Activated CD4-positive, alpha-beta T cell treated with anti-CD3 and anti-CD28 coated beads, Interleukin-2, amount 50 U/mL, for 1 hour (primary cell): ENCODE measurements at places on chromosomes 1 and 21.

DNA sequence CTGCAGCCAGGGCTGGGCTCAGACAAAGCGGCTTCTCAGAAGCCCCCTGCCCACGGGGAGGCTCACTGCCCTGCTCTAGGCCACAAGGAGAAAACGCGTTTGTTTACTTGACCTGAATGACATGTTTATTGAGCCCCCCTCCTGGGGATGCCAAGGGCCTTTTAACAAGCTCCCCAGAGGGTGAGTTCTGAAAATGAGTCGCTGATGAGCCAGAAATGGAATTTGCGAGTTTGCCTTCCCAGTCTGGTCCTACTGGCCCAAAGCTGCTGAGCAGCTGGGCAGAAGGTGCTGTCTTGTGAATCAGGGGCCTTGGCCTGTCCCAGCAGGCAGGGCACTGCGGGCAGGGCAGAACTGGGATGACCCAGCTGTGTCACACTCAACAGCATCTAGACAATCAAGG, 120.6 kb downstream of the SYF2 start:
- DNase-seq = no peak

- no peak for DNase-seq
Measured at GRCh38 chr1:2295526-2295925, 67.4 kb downstream of the SKI start.

DNA sequence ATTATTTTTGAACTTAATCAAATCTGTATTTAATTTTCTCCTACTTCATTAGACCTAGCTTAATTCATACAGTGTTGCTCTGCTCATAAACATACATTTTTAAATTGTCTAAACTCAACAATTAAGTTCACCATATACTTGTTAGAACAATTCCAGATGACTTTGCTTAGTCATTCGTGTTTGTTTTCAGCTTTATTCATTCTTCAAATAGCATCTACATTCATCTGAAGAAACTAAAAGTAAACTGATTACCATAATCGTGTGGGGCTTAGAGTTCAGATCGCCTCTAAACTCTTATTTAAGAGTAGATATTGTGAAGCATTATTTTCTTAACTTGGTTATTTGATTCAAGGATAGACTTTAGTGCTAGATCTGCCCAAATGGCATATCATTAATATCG, 34.4 kb downstream of the KLHL20 start:
- DNase-seq = no peak

GRCh38 chr1:177926201-177926600, 43.7 kb downstream of the SEC16B start:
- DNase-seq = no peak

- no peak for DNase-seq
Measured at GRCh38 chr21:41932191-41932575, 21.6 kb downstream of the C2CD2 start.

DNA sequence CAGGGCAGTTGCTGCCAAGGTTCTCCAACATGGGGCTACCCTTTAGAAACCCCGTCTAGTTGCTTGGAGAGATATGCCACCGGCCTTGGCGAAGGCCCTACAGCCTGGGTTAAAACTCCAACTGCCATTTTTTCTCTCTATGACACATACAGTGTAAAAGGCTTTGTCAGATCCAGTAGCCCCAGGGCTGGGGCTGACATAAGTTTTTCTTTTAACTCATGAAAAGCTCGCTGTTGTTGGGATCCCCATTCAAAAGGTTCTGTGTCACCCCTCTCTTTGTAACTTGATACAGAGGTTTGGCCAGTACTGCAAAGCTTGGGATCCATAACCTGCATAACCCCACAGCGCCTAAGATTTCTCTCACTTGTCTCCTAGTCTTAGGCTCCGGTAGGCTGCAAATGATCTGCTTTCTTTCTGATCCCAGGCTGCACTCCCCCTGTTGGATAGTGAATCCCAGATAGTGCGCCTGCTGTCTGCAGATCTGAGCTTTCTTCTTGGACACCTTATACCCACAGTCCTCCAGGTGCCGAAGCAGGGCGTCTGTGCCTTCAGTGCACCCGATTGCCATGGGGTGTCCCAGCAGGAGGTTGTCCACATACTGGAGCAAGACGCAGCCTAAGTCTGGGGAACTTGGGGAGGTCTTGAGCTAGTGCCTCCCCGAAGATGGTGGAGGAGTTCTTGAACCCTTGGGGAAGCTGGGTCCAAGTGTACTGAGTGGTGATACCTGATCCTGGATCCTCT, 406.2 kb downstream of the TGFB2 start:
- DNase-seq = no peak
